ENCODE measurements at places on chromosomes 5 and 9.
A peak's percentile ranks its signal among the peaks of the same experiment; 100 is the strongest.

DNA sequence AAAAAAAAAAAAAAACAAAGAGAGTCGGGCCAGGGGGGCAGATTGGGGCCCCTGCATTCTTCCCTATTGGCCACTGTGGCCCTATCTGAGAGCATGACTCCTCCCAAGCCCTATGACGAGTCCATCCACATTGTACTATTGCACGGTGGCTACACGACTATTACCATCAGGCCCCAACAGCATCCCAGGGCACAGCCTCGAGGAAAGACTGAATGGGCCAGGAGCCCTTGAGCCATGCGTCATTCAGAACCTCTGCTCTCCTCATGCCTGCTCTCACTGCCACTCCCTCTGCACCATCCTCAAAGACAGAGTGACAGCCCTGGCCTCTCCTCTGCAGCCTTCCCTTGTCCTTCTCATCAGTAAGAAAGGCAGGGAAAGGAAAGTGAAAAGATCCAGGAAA lies 20.2 kb upstream of the ORM1 start:
- no peak for DNase-seq

DNA sequence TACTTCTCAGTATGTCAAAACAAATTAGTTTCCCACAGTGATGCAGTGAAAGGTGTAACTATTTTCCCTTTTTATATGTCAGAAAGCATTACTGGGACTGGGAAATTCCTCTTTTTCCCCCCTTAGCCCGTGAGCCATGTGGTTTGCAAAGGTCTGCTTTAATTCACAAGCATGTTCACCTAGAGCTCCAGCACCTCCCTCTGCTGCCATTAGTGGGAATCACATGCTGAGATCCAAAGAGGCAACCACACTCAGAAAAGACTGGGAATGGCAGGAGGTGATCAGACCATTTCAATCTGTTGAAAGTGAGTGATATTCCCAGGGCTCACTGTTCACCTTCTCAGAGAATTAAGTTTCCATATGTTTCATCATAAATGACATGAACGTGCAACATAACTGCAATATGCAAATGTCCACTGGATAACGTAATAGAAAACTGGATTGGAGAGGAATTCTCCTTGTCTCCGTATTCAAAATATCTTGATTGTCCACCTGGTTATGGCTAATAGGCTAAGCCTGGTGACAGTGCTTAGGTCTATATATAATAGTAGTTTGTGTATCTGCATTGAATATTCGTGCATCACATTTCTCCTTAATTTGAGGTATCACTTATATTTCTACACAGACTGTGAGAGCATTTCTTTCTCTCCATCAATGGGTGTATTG lies 703.5 kb upstream of the WWC1 start:
- DNase-seq, result peak; percentile 56

- no peak for DNase-seq
Observed at GRCh38 chr9:92804727-92805126, 40.1 kb upstream of the BICD2 start.

- DNase-seq, result no peak
Observed at GRCh38 chr5:170407062-170407461, 17.9 kb upstream of the KCNMB1 start.

DNA sequence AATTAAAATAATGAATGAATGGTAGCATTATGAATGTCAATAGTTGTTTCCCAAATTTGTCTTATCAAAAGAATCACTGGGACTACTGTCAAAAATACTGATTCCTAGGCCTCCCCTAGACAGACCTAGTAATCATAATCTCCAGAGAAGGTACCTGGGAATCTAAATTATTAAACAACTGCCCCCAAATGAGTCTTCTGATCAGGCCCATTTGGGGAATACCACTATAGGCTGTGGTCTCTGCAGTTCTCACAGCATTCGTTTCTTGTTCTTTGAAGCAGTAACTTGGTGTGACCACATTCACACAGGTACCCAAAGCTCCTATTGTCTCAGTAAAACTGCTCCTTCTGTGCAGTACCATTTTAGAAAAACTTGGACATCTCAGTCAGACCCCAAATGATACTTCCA lies 230.9 kb downstream of the PIK3R1 start:
- DNase-seq, result no peak

DNA sequence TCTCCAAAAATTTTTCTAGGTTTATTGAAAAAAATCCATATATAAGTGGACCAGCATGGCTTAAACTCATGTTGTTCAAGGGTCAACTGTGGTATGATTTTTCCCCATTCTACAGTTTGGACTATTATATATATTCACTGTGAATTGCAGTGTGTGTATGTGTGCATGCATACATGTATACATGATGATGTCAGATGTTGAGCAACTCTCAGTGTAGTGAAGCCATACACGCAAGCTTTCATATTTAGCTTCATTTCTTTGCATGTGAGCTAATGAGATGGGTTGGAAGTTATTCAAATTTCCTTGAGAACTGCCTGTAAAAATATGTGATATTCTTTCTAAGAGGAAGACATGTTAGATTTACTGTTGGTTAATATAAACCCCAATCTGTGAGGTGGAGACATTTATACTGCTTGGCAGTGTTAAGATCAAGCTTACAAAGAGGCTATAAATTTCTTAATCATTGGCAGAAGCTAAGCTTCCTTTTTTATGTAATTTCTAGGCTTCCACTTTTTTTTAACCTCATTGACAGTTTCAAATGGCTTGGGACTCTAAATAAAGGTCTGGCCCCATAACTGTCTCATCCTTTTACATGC lies 134.8 kb downstream of the GABRG2 start:
- DNase-seq, result no peak

DNA sequence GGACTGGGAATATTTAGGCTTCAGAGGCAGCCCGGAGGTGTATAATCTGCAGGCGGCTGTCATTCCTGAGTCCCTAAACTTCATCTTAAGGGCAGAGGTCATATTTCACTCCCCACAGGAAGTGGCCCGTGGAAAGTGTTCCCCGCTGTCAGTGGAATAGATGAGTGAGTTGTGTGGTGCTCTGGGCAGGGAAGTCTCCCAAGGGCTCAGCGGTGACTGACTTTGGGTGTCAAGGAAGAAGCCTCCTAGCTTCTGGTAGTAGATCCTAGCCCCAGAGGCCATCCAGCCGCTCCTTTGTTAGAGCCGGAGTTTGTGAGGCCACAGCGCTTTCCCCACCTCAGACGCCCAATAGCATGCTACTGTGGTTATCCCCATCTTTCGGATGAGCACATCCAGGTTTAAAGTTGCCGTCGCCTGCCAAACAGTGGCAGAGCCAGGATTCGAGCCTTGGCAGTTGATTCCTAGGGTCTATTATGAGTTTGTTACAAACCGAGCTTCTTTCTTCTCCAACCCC lies 38.9 kb upstream of the TIFAB start:
- DNase-seq, result no peak

DNA sequence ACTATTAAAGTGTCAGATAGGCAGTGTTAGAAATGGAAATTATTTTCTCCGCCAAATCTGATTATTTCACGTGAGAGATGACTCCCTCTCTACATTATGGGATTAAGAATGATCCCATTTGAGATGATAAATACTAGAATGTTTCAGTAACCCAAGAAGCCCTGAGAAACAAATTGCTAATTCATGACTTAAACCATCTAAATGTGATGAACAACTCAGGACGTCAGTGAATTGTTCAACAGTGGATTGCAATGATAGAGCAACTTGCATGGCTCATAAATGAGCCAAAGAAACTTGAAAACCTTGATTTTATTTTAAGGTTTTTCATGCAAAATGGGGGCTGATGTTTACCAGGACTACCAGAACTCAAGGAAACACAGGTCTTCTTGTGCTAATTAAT lies 350.5 kb upstream of the WWC1 start:
- no peak for DNase-seq

- DNase-seq, result no peak
Observed at GRCh38 chr9:134994926-134995791, 77.4 kb upstream of the FCN1 start.
